Activated T-cell treated with anti-CD3 and anti-CD28 coated beads for 1 hour (primary cell): ENCODE measurements at places on chromosomes 12 and 14.

DNA sequence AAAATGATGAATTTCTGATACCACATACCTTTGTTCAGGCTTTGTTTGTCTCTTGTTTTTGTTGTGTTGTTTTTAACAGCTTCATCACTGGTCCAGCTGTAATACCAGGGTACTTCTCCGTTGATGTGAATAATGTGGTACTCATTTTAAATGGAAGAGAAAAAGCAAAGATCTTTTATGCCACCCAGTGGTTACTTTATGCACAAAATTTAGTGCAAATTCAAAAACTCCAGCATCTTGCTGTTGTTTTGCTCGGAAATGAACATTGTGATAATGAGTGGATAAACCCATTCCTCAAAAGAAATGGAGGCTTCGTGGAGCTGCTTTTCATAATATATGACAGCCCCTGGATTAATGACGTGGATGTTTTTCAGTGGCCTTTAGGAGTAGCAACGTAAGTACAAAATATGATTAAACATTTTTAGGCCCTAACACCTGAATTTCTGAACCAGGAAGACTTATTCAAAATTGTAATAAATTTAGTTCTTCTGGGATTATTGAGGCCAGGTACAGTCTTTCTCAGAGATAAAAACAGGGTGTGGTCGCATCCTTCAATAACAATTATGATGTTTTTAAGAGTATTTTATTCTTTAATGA lies 22.4 kb downstream of the RXYLT1 start:
- no peak for DNase-seq

DNA sequence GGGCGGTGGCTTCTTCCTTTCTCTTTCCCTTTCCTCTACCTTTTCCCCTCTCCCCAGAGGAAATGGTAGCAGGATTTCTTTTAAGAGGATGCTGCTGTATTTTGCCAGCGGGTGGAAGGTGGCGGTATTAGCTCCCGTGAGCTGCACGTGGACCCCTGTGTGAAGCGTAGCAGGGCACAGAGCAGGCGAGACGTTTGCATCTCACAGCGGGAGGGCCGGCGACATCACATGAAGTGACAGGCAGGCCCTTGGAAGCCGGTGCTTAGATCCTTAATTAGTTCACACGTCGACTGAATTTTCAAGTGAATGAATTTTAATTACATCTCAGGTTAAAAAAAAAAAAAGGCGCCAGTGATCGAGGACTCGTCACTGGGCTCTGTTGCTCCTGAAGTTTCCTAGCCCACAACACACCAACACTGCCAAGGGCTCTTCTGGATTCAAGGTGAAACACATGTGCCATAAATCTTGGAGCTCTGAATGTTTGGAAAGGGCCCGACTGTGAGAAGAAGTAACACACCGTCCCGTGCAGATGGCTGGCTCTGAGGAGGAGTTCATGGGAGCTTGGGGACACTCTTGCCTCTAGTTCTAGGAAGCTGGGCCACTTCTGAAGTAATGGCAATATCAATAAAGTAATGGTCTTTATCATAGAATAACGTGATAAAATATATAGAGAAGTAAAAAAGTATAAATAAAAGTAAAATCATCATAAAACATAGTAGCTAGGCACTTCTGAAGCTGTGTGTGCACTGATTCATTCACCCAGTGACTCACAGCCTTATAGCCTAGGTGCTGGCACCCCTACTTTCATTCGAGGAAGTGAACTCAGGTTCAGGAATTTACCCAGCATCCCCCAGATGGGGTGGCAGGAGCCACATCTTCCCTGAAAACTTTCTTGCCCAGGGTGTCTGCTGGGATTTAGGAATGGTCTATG lies 75.3 kb downstream of the AACS start:
- no peak for DNase-seq

- no peak for DNase-seq
These were observed 86.8 kb downstream of the FGD4 start for GRCh38 chr12:32486158-32486557.

DNA sequence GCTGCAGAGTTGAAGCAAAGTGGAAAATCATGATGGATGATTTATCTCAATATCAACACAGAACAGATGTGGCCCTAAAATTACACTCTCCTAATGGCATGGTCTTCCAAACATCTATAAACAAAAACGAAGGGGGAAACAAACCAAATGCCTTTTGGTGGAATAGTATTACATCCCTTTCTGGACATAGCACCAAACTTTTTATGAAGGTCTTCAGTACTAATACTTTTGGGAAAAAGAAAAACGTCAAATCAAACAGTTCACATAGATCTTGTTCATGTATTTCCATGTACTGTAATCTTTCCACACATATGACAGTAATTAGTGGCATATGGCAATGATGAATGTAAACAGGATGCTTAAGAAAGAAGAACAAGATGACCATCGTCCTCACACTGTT lies 22.9 kb upstream of the ANAPC7 start:
- no peak for DNase-seq

- DNase-seq, result no peak
These were observed 103.1 kb upstream of the GARIN6 start for GRCh38 chr12:99544457-99544856.
